ENCODE measurements at places on chromosomes 1 and 21.

DNA sequence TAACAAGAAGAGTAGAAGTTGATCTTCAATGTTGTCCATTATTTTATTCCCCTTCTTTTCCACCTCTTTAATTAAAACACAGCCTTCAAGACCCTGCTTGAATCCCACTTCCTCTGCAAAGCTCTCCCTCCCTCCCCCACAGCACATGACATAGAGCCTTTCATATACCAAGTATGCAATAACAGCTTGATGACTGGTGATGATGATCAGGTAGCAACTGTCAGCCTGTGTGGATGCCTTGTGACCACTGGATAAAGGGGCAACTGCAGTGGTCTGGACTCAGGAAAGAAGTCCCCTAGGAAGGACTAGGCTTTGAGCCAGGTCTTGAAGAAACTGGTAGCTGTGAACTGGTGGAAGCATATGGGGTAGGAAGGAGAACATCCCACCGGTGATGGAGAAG, 53.8 kb upstream of the PRDX6 start:
- no peak for DNase-seq

GRCh38 chr1:108585313-108585712, 25.4 kb downstream of the EEIG2 start:
- no peak for DNase-seq

GRCh38 chr1:40092241-40092640, 4.8 kb downstream of the PPT1 start:
- no peak for DNase-seq

- DNase-seq = no peak
Measured at GRCh38 chr1:234655328-234656069, 45.5 kb upstream of the IRF2BP2 start.

DNA sequence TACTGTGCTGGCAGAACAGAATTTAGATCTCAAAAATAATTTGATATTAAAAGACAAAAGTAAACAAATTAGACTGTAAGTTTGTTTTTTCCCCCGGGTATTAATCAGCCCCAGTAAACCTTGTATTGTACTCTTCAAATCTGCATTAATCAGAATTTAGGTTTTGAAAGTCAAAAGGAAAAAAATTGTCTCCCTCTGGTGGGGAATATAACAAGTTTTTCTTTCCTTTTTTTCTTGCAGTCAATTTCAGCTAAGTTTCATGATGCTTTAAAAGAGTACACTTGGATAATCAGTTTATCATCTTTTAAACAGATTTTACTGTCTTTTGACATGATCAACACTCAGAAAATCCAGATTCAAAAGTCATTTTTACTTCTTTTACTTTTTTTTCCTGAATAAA, 134.5 kb upstream of the PKN2 start:
- DNase-seq = no peak

Data from stimulated activated CD8-positive, alpha-beta memory T cell treated with anti-CD3 and anti-CD28 coated beads, Interleukin-4, amount 100 ng/mL, for 4 hours (primary cell).